Right ventricle myocardium inferior (tissue), 1 donor: ENCODE measurements at places on chromosomes 5 and 9. TPM values are rescaled to one million over a fixed set of nuclear protein-coding genes. Genes with fewer than 3 reads are reported as not detected.

GRCh38 chr9:135971892-135972291 is 10.7 kb upstream of the UBAC1 start:
- no peak for DNase-seq

- no peak for DNase-seq
Observed at GRCh38 chr5:175692996-175693710, 35.3 kb downstream of the HRH2 start.

- no peak for DNase-seq
Observed at GRCh38 chr9:114370251-114370967, 17.4 kb downstream of the AKNA start.

- DNase-seq, result peak; percentile 71
Observed at GRCh38 chr5:135030123-135030955, 3.7 kb downstream of the PITX1 start.

Gene OLFM1
- total RNA-seq, result 17.9 TPM

Gene HRH2
- 46.6 TPM for total RNA-seq

Gene MYORG
- 9.0 TPM for total RNA-seq

Gene FAM78A
- total RNA-seq, result 62.9 TPM

Gene KLF9
- total RNA-seq, result 52.6 TPM
